ENCODE measurements at places on chromosomes 16 and 17.

DNA sequence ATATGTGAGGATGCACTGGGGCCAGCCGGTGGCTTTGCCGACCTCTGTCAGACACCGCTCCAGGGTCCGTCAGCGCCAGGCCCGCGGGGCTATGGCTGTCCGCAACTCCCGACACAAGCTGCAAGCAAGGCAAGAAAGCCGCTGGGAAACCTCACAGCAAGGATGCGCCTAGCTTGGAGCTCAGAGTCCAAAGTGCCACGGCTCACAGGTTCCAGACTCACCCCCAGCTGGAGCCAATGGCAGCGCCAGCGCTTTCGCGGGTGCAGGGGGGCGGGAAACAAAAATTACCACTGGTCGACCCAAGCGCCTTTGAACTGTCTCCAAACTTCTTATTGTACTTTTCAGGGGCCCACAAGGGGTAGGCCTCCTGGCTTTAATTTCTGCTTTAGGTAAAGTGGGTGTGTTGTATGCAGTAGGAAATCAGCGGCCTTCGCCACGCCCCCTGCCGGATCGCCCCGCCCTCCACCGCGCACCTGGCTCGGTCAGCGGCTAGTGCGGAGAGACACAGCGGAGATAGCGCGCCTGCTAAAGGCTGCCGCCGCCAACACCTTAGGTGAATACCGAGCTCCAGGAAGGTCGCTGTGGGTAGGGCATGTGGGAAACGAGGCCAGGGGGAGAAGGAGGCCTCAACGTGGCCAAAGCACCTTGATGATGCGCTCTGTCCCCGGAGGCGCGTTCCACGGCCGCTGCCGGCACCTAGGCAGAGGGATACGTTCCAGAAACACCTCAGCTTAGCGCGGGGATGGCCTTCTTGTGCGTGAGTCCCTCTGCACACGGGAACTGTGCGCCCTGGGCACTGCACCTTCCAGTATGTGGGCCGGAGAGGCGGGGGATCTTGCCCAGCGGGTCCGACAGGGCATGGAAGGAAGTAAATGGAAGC is 61.0 kb upstream of the RBL2 start:
- no peak for DNase-seq

GRCh38 chr16:10325783-10326543 is 59.9 kb upstream of the ATF7IP2 start:
- no peak for DNase-seq

DNA sequence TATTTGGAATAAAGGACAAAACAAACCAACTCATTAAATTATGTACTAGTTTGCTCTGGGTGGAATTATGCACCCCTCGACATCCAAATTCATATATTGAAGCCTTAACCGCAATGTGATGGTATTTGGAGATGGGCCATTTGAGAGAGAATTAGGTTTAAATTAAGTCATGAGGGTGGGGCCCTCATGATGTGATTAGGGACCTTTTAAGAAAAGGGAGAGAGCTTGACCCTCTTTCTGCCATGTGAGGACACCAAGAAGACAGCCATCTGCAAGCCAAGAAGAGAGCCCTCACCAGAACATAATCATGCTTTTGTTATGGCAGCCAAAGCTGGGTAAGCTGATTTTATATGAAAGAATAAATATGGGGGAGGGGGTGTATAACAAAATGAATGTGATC is 2.0 kb downstream of the C16orf87 start:
- no peak for DNase-seq

- DNase-seq = no peak
Observed at GRCh38 chr17:77425791-77426641, 285.2 kb downstream of the SEC14L1 start.

DNA sequence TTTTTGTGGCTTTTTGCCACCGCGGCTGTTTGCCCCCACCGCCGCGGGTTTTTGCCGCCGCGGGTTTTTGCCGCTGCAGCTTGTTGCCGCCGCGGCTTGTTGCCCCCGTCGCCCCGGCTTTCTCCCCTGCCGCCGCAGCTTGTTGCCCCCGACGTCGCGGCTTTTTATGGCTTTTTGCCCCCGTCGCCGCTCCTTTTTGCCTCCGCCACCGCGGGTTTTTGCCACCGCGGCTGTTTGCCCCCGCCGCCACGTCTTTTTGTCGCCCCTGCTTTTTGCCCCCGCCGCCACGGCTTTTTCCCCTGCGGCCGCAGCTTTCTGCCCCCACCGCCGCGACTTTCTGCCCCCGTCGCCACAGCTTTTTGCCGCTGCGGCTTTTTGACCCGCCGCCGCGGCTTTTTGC is 149.5 kb downstream of the KCNJ18 start:
- DNase-seq = no peak

DNA sequence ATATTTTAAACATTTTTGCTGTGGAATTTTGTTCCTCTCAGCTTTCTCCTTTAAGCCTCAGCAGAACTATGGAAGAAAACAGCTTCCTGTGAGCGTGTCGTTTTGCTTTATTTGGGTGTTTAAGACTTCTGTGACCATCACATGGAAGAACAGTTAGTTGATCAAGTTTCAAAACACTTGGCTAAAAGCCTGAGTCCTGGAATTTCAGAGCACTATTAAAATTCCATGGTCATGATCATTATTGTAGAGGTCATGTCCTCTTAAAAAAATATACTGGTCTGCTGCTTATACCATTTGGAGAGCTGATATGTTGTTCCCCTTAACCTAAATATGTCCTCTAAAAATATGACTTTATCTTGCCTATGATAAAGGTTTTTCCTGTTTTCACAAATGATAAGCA is 12.6 kb upstream of the CDR2 start:
- DNase-seq = no peak

DNA sequence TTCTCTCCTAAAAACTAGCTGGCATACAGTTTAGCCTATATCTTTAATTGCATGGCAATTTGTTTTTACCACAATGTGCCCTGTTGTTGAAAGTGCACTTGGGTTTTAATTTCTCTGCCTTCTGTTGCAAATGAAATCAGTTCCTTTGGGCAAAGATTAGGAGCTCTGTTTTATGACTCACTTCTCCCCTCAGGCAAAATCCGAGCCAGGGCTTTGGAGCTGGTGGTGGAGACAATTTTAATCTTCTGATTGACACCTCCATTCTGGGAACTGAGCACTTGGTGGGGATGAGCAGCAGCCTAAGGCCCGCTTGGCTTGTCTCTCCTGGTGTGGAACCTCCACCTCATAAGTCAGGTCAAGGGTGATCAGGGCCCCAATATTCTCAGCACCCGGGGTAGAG is 13.3 kb upstream of the MYH8 start:
- DNase-seq = no peak

- no peak for DNase-seq
Observed at GRCh38 chr17:31588034-31588433, 196.6 kb downstream of the RAB11FIP4 start.

DNA sequence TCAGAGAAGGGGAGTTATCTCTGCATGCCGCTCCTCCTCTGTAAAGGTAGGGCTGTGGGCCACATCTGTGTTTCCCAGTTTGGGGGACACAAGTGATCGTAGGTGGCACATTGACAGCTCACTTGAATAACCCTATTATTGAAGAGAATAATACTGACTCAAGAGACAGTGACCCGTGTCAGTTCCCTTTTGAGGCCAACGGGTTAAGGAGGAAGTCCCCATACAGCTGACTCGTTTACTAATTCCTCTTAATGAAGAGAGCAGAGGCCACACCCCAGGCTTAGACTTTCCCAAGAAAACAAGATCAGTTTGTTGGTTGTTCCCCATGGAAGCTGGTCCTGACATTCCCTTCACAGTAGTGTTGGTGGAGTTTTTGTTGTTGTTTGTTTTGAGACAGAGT is 33.0 kb downstream of the IL4R start:
- no peak for DNase-seq

- no peak for DNase-seq
Observed at GRCh38 chr17:77409282-77410161, 268.8 kb downstream of the SEC14L1 start.

GRCh38 chr17:1560858-1561355 is 1.7 kb downstream of the PITPNA start:
- DNase-seq = no peak
